ENCODE measurements at places on chromosomes 2 and 18.

DNA sequence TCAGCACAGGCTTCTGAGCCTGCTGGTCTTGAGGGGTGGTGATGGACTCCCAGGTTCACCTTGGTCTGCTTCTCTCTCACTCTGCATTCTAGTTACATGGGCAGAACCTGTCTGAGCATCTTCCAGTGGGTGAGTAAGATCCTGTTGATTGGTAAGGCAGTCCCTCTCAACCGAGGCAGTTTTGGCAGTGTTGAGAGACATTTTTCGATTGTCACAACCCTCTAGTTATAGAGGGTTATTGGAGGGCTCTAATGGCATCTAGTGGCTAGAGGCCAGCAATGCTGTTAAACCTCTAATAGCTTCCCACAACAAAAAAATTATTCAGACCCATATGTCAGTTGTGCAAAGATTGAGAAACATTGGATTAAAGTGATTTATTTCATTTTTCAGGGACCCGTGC lies 9.3 kb upstream of the MGAT5 start:
- no peak for DNase-seq

- no peak for DNase-seq
These were observed 26.5 kb upstream of the C2orf74 start for GRCh38 chr2:61135510-61135909.

DNA sequence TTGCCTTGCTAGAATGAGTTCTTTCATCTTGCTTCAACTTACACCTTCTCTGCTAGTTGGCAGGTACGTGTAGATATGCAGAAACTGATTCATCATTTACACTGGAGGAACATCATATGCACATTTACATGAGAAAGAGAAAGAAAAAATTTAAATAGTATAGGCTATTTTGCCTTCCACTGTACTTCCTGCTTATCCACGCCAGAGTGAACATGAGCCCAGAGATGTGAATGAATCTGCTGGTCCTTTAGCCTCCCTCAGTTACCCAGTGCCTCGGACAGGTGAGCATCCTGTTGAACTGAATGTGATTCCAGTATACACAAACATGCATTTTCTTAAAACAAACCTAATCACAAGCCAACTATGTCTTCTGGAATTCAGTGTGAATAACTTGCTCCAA lies 83.6 kb downstream of the SESTD1 start:
- no peak for DNase-seq

DNA sequence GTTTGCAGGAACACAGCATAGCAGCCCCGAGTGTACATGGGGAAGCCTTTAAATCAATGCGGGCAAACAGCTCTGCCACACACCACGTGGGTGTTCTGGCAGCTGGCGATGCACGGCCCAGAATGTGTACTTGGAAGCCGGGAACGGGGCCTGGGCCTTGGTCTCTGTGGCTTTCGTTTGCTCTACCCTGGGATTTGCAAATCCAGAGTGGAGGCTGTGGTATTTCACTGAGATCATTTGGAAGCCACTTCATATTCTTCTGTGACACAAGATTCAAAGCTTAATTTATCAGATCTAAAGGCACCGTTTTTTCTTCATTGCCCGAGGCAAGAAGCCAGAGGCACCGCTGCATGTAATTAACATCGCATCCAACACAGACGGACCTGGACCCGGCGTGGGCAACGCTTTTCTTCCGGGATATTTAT lies 246.3 kb upstream of the MYT1L start:
- no peak for DNase-seq

GRCh38 chr18:24170360-24170759 lies 31.5 kb downstream of the CABYR start:
- no peak for DNase-seq

GRCh38 chr2:17495590-17495989 lies 22.6 kb downstream of the RAD51AP2 start:
- no peak for DNase-seq
